NCI-H69 (cell line): ENCODE measurements at places on chromosomes 16 and 17.
A peak's percentile ranks its signal among the peaks of the same experiment; 100 is the strongest.

- no peak for DNase-seq
Observed at GRCh38 chr16:8137606-8138005, 452.7 kb downstream of the TMEM114 start.

- DNase-seq: no peak
Observed at GRCh38 chr17:36761203-36761950, 160.0 kb downstream of the MRM1 start.

DNA sequence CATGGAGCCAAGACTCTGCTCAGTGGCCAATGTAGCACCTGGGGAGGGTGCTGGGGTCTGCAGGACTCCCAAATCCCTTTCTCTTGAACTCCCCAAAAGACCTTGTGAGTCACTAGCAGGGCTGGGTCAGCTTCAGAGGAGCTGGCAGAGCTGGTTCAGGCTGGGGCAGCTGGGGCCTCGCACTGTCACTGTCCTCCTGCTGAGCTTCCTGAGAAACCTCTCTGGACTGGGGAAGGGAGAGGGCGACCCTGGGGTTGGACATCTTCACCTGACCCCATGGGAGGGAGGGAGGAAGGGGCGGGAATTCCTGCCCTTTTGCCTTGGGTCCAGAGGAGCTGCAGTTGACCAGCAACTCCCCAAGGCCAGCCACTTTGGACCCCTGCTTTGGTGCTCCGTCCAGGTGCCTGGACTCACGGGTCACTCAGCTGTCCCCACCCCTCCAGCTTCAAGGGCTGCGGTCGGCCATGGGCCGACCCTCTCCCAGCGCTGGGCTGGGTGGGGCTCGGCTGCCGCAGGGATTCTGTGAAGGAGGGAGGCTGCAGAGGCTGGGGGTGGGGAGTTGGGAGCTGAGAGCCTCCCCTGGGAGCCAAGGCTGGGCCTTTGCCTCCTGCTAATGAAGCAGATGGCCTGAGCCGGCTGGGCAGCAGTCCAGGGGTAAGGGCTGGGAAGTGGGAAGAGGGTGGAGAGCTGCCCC is 9.2 kb downstream of the FMNL1 start:
- peak; percentile 89 for DNase-seq

DNA sequence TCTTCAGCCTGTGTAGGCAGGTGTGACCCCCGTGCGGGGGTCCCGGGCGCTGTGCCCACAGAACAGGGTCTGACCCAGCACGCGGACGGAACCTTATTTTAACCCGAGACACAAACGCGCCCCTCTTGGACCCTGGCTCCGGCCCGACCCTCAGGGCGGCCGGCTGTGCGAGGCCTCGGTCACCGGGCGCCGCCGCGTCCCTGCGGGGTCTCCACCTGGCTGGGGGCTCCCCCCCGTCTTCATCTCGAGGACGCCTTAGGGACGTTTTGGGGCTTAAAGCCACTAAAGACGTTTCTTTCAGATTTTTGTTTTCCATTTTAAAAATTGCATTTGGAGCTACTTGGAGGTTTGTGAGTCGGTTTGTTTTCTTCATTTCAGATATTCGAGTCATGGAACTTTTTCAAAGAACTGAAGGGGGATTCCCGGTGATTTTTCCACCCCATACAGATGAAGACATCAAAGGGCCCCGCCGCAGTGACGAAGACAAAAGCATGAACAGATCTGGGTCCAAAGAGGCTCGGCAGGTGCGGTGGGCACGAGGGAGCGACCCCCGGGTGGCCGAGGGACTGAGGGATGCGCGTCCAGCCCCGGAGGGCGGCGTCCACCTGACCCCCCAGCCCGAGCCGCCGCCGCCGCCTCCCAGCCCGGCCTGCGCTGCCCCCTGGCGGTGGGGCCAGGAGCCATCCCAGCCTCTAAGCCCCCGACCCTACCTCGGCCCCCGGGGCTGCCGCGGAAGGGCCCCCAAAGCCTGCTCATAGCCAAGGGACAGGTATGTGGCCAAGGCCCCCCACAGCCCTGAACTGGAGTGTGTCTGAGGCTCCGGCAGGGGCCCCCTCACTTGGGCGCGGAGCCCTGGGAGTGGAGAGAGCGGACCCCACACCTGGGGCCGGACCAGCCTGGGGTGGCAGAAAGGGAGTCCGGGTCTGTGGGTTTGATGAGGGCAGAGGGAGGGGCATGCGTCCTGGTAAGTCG is 3.8 kb upstream of the CD7 start:
- DNase-seq: peak; percentile 50

DNA sequence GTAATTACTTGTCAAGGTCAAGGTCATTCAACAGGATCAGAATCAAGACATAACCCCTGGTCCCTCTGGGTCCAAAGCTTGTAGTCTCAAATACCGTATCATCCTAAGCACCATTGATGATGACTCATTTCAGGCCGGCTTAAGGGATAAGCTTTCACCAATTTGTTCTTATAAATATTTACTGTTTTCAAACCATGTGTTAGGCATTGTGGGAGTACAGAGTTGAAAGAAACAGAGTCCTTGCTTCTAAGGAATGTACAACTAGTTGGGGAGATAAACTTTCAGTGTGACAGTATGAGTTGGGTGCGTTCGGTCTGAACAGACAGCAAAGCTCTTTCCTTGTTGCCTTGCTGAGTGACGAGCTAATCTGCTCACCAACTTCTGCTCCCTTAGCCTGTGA is 183.5 kb upstream of the MAF start:
- DNase-seq: no peak

DNA sequence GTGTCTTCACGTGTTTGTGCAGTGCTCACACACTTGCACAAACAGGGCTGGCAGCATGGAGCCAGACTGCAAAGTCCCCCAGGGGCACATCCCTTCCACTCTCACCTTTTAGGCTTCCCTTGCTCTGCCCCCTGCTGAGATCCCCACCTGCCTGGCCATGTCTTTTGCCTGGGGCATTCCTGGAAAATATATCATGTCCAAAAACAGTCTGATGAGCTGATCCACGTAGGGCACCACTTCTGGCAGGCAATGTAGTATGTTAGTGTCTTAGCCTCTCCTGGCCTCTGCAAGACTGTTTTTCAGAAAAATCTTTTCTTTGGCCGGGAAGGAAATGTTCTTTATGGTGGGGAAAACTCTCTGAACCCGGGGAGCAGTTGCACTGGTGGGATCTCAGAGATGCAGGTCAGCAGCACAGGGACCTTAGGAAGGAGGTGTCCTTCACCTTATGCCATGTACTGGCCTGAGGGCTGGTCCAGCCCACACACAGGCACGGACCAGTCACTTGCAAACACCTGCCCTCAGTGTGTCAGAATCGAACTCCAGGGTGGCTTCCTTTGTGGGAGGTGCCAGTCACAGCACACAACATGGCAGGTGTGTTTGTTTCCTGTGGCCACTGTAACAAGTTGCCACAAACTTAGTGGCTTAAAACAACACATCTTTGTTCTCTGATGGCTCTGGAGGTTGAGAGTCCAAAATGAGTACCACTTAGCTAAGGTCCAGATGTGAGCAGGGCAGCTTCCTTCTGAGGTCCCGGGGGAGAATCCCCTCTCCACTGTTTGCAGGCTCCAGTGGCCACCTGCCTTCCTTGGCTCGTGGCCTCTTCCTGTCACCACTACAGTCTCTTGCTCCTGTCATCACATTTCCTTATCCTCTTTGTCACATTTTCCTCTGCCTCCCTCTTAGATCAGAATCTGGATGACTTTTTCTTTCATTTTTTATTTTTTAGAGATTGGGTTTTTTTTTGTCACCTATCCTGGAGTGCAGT is 46.6 kb downstream of the MPRIP start:
- DNase-seq: peak; percentile 82

DNA sequence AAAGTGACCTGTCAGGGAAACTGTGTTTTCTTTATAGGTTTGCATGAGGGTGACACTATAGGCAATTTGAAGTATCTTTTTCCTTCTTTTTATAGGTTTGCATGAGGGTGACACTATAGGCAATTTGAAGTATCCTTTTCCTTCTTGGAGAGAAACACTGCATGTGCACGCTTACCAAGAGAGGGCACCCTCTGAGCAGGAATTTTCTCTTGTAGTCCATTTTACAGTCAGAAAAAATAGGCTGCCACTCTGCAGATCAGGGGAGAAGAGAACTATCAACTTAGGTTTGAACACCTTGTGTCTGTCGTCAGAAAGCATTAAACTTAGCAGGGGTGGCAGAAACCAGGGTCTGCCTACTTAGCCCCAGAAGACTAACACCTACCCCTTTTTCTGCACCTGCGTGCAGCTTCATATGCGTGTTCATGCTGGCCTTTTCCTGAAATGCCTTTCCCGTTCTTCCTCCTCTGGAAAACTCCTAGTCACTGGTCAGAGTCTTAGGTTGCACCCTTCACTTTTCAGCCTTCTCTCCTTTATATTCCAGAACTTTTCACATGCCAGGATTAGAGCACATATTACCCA is 16.4 kb upstream of the SMIM36 start:
- DNase-seq: peak; percentile 66

DNA sequence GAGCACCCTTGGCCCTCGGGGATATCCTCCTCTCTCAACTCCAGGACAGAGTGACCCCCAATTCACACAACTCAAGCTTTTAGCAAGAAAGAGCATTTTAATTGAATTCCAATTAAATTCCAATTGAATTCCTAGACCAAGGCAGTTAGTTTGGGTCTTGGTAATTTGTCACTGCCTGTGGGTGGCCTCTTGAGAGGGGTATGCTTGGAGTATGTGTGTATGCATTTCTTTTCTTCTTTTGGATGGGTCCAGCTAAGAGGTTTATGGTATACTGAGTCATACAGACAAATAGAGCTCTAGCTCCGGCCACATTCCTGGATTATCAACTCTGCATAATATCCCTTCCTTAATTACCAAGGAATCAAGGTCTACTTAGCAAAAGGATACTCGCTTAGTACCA is 136.7 kb downstream of the PCTP start:
- no peak for DNase-seq

- no peak for DNase-seq
Observed at GRCh38 chr16:23570992-23571632, 13.6 kb downstream of the UBFD1 start.

DNA sequence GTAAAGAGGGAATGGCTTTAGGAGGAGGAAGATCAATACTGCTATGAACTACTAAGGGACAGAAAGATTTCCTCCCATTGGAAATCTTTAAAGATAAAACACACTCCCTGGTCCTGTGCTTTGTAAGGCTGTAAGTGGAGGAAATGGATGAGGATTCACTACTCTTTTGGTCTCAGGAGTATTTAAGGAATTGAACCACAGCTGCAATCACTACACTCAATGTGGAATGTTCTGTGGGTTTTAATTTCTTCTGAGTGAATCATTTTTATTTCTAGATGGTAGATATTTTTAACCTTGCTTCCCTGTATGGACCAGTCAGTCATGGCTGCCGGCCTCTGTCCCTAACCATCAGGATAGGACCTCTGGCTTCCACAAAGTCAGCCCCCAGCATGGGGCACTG is 65.6 kb downstream of the SDR42E1 start:
- DNase-seq: no peak

DNA sequence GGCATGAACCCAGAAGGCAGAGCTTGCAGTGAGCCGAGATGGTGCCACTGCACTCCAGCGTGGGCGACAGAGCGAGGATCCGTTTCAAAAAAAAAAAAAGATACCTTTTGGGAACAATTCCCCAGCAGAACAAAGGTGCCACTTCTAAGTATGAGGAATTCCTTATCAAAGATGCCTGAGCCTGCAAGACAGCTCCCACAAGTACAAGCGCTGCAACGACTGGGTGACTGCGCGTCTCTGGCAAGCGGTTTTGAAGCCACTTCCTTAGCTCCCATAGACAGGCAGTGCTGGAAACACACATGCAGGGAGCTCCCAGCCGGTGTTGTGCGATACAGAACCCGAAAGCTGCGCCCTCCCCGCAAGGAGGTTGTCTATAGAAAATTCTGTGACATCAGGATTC is 60.5 kb downstream of the ADCY9 start:
- DNase-seq: no peak

DNA sequence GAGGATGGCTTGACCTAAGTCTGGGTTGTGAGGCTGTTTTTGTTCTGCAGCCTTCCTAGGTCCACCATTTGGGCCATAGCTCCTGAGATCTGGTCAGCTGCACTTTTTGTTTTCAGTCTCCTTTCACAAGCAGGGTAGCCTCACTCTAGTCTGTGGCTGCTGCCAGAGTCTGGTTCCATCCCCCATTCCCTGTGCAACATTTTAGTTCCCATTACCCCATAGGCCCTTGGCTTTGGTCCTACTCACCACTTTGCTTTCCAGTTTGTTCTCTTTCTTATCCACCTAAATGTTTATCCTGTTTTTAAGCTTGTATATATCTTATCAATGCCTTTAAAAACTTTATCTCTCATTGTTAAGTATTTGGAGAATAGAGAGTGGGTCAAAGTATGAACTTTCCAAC is 6.5 kb upstream of the XYLT2 start:
- no peak for DNase-seq

DNA sequence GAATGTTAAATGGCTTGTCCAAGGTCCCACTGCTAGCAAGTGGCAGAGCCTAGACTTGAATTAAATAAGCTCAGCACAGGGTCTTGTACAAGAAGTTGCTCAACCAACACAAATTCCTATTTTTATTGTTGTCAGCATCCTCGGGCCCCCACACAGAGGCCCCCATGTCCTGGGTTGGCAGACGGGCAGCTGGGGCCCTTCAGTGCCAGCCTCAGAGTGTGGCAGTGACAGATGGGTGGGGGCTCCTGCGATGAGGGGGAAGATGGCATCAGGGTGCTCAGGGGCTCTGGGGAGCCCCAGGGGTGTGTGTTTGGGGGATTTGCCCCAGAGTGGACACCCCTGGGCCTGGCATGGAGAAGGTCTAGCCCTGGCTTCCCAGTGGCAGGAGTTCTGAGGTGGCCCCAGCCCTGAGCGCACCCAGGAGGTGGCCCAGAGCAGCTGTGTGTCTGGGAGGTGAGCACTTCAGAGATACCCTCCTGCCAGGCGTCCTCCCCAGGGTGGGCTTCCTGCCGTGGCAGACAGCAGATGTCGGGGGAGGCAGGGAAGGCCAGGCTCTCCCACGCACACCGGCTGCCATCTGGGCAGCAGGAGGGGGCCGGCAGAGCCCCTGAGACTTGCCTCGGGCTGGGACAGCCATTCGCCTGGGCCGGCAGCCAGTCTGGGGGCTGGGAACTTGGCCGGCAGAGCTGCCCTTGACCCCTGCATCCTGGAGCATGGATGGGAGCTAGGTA is 150.8 kb downstream of the C16orf78 start:
- DNase-seq: peak; percentile 87

DNA sequence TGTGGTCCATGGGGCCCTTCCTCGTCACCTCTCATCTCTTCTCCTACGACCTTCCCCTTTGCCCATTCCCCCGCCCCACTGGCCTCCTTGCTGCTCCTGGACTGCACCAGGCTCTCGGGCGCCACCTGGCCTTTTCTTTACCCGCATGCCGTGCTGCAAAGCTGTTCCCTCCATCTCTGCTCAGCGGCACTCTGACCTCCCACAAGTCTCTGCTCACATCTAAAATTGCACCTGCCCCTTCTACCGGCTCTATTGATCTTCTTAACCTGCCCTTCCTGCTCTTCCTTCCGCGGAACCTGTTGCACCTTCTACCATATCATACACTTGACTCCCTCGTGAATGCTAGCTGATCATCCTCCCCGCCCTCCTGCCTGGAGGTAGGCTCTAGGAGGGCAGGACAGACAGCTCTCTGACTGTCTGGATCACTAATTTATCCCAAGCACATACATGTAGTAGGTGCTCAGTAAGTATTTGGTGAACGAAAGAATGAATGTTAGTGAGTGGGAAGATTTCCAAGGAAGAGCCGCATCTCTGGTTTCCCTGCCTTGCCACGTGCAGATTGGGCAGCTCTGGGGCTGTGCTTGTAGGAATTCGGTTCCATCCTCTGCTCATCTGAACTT is 17.3 kb downstream of the DNAH17 start:
- DNase-seq: peak; percentile 34
